ENCODE measurements at places on chromosomes 3 and 15. TPM values are rescaled to one million over a fixed set of nuclear protein-coding genes. Genes with fewer than 3 reads are reported as not detected.

Gene ALS2CL
- 4.1 TPM for total RNA-seq

Gene CIB2
- 11.7 TPM for total RNA-seq

Gene RMDN3
- 26.4 TPM for total RNA-seq

Gene SSUH2
- 0.16 TPM for total RNA-seq

Gene FAM81A
- total RNA-seq: 1.8 TPM

Gene CYP8B1
- not detected for total RNA-seq

Gene LIPC
- not detected for total RNA-seq

Gene SLC22A13
- not detected for total RNA-seq

Gene PTH1R
- total RNA-seq: 3.6 TPM

Gene HTR3D
- total RNA-seq: not detected

Gene PLA2G4E
- not detected for total RNA-seq

Gene ARGFX
- total RNA-seq: not detected

Gene HHLA2
- not detected for total RNA-seq

Gene MUC20
- 3.3 TPM for total RNA-seq

Gene ROPN1
- total RNA-seq: not detected

Gene PPP1R14D
- not detected for total RNA-seq

Gene IQCF5
- total RNA-seq: not detected

Gene CLDN16
- total RNA-seq: not detected

Gene A4GNT
- total RNA-seq: not detected

Gene UBAP1L
- total RNA-seq: 4.6 TPM

Gene LMOD3
- not detected for total RNA-seq

Gene SUSD5
- 2.8 TPM for total RNA-seq

Gene ISLR
- 97.0 TPM for total RNA-seq

Gene TMC3
- total RNA-seq: 0.82 TPM

Gene ZIC4
- total RNA-seq: not detected

Gene LRRC31
- total RNA-seq: not detected

Gene CD200
- total RNA-seq: 4.6 TPM
